NCI-H2081 (cell line): ENCODE measurements at places on chromosomes 2 and 18.

- no peak for DNase-seq
These were observed 65.3 kb downstream of the MEMO1 start for GRCh38 chr2:31945572-31945935.

- DNase-seq = no peak
These were observed 29.9 kb downstream of the LYPD1 start for GRCh38 chr2:132640116-132640515.

DNA sequence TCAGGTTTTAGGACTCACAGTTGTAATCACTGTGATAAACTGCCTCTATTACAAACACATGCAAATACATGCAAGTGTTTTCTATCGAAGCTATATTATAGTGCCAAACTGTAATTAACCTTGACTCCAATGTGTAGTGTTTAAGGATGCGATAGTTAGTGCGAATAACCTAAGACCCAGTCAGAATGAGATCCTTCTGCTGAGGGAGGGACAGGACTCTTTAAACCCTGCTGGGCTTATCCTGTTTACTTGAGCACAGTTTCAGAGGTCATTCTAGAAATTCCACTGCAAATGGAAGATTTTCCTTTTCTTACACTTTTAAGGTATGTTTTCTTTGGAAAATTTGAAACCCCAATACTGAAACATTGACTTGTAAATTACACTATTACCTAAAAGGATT lies 68.2 kb downstream of the CALCRL start:
- no peak for DNase-seq

GRCh38 chr2:216006164-216006663 lies 7.1 kb downstream of the MREG start:
- no peak for DNase-seq

DNA sequence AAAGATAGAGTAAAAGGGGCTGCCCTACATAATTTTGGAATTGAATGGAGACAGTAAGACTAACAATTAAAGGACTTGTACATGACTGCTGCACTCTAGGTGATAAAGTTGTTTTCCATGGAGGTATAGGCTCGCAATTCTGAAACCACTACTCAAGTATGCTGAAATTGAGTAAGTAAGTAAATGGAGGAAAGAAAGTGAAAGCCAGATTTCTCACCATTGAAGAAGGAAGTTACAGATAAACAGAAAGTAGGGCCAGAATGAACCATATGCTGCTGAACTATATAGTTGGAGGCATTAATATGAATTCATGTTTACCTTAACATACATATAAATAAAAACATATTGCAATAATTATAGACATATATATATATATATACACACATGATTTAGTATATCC lies 225.7 kb upstream of the ST6GAL2 start:
- no peak for DNase-seq

GRCh38 chr2:167749016-167749415 lies 498.4 kb downstream of the STK39 start:
- DNase-seq = no peak

GRCh38 chr2:54054271-54054670 lies 61.1 kb upstream of the ACYP2 start:
- no peak for DNase-seq

DNA sequence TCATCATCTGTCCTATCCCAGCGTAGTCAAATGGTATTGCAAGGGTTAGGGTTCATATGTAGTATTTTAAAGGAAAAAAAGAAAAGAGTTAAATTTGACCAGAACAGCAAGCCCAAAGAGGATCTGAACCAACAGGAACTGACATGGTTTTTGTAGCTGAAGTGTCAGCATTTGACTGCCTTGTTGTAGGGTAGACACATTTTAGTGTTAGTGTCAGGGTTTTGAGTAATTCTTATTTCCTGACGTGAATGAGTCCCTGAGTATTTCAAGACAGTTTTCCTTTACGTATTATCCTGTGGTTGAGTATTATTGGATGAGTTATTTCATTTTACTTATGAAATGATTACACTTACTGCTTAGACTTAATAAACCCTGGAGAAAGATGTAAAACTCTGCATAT lies 173.3 kb upstream of the ZEB2 start:
- no peak for DNase-seq

GRCh38 chr2:9095690-9096089 lies 92.2 kb upstream of the MBOAT2 start:
- no peak for DNase-seq

- no peak for DNase-seq
These were observed 78.0 kb upstream of the CTLA4 start for GRCh38 chr2:203789618-203790017.

DNA sequence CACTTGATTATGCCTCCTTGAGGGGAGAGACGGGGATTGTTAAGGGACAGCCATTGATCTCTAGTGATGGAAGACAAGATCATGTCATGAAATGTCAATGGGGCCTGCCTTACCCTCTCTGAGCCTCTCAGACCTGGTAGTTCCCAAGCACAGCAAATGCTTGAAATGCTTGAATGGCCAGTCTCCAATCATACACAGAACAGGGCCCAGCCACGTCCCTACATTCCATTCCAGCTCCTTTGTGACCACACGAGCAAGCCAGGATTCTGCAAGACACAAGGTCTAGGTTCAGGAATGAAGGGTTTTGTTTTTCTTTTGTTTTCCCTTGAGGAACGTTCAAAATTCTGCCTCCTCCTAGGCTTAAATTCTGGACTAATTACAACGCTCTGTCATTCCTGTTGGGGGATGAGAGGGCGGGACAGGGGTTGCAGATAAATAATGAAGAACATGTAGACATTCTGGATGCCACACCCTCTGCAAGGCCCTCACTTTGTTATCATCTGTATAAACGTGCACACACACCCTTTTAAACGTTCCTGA lies 98.1 kb upstream of the YPEL5 start:
- no peak for DNase-seq

GRCh38 chr2:137348301-137348700 lies 583.0 kb downstream of the THSD7B start:
- DNase-seq = no peak

DNA sequence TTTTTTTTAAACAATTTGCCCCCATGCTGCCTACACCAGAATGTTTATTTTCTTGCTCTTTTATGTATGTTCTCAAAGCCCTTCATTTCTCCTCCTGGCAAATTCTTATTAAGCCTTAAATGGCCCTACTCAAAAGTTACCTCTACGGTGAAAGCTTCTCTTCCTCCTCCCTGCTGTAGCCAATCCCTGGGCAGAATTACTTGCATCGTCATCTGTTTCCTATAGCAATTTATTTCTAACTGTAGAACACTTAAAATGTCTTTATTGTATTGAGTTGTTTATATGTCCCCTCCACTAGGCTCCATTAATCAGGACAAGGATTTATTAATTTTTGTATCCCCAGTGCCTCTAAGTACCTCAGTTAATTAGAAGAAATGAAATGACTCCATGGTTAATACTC lies 2.5 kb upstream of the RAD51AP2 start:
- no peak for DNase-seq

DNA sequence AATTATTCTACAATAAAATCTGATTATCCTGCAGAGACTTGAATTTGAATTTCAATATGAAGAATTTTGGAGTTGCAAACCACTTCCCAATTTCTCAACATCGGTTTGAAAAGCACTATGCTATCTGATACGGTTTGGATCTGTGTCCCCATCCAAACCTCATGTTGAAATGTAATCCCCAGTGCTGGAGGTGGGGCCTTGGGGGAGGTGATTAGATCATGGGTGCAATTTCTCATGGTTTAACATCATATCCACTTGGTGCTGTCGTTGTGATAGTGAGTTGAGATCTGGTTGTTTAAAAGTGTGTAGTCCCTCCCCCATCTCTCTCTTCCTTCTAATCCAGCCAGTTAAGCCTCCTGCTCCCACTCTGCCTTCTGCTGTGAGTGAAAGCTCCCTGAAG lies 205.7 kb downstream of the NBAS start:
- DNase-seq = no peak

- DNase-seq = no peak
These were observed 179.7 kb downstream of the MREG start for GRCh38 chr2:215833531-215834162.

GRCh38 chr2:20422402-20423271 lies 24.2 kb upstream of the RHOB start:
- DNase-seq = peak; percentile 27

DNA sequence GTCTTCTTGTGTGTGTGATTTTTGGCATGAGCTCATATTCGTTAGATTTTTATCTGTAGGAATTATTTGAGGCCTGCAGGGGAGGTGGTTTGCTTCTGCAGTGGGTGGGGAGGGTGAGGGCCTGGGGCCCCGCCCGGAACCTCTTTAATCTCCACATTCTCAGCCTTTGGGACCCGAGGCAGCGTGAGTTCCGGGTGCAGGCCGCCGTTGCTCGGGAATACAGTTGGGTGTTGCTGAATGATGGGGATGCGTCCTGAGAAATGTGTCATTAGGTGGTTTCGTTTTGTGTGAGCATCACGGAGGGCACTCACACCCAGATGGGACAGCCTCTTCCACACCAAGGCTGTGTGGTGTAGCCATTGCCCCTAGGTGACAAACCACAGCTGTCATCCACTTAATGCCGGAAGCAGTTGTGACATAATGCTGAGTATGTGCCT lies 13.7 kb upstream of the GAL3ST2 start:
- no peak for DNase-seq

DNA sequence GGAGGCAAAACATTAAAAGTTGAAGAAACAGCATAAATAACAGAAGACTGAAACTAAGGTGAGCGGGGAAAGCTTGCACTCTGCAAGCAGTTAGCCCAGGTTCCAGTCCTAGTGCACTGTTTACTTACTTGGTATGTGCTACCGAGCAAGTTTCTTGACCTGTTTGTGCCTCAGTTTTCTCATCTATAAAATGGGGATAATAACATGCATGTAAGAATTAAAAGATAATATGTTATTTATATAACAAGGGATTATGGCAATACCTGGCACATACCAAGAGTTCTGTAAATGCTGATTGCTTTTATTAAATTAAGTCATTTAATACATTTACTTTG lies 37.1 kb upstream of the IKZF2 start:
- no peak for DNase-seq

DNA sequence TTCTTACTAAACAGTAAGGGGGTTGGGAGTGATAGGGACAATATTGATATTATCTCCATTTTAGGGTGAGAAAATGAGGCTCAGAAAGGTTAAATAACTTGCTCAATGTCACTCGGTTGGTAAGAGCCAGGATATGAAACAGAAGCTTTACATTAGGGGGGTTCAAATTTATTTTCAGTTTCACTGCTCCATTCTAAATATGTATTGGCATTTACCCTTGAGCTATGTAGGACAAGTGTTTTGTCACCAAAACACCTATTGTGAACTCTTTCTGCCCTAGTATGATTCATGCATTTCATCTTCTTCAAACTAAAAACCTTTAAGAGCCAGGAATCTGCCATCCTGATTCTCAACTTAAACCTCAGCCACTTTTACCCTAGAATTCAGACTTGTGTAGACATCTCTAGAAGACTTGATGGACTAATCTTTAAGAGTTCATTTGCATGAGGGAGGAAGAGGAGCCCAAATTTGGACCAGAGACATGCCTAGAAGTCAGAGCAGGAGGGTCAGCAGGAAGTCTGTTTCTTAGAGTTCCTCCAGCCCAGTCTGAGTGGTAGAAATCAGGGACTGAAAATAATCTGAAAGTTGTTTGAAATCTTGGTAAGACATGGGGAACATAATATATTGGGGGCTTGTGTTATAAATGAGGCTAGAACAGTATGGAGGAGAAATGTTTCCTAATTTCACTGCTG lies 129.4 kb upstream of the ATP5MC3 start:
- DNase-seq = no peak

GRCh38 chr18:51053814-51054213 lies 23.8 kb downstream of the SMAD4 start:
- no peak for DNase-seq

GRCh38 chr2:173248381-173248780 lies 106.3 kb upstream of the CDCA7 start:
- no peak for DNase-seq

DNA sequence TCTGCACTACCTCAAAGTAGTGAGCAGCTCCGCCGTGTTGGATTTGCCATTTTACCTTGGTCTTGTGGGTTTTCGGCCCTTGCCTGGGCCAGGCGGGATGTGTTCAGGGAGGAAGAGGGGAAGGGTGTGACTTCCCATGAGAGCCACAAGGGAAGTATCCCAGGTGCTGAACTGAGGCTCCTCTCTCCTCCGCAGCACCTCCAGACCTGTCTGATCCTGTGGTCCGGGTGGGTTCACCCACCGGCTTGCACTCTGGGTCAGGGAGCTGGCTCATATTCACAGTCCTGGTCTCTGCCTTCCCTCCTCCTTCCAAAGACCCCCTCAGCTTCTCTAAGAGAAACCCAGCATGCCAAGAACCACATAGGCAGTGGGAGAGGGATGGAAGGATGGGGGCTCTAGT lies 235.8 kb downstream of the SEPTIN10 start:
- DNase-seq = no peak

DNA sequence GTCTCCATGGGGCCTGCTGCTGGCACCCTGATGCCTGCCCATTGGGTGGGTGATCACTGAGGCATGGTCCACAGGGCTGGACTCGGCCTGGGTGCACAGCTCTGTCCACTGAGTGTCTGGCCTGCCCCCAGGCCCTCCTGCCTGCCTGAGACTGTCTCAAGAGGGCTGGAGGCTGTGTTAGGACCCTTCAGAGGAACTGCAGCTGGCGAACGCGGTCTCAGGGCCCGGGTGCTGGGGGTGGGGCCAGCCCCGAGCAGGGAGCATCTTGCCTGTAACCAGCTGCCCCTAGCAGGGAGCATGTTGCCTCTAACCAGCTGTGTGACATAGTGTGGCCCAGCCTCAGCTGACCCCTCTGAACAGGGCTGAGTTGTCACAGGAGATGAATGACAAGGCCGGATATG lies 50.0 kb downstream of the TWIST2 start:
- DNase-seq = no peak

GRCh38 chr2:117980783-117981676 lies 32.8 kb downstream of the CCDC93 start:
- DNase-seq = no peak

GRCh38 chr2:96701636-96702035 lies 38.2 kb downstream of the LMAN2L start:
- DNase-seq = no peak

- no peak for DNase-seq
These were observed 81.5 kb downstream of the STPG4 start for GRCh38 chr2:47073641-47074040.

- no peak for DNase-seq
These were observed 1.4 kb downstream of the C1QL2 start for GRCh38 chr2:119156891-119157773.
